ENCODE measurements at places on chromosomes 5 and 9.

GRCh38 chr5:58499941-58500340 lies 8.7 kb downstream of the GAPT start:
- DNase-seq: no peak

DNA sequence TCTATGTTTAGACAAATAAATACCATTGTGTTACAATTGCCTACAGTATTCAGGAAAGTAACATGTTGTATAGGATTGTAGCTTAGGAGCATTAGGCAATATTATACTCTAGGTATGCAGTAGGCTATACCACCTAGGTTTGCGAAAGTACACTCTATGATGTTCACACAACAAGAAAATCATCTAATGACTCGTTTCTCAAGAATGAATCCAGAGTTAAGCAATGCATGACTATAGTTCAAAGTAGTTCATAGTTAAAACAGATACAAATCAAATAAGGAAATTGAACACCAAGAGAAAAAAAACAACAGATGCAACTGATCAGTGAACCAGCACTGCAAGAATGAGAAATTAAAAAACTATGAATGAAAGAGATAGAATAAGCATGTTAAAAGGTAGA lies 27.6 kb upstream of the ABLIM3 start:
- DNase-seq: no peak

DNA sequence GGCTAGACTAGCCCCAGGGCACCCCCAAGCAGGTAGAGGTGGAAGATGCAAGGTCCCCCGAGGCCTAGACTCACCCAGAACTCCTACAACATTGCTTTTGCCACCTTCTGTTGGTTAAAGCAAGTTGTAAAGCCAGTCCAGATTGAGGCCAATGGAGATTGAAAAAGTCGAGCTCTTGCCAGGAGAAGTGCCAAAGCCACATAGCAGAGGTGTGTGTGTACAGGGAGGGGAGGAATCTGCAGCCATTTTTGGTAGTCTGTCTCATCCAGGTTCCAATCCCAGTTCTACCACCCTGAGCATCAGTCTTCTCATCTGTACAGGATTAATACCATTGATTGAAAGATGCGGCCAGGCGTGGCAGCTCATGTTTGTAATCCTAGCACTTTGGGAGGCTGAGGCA lies 12.3 kb upstream of the URM1 start:
- DNase-seq: no peak

- DNase-seq: no peak
These were observed 162.3 kb downstream of the DRD1 start for GRCh38 chr5:175281714-175282113.

- DNase-seq: peak; percentile 1
These were observed 18.7 kb upstream of the PTPDC1 start for GRCh38 chr9:94065535-94065961.

DNA sequence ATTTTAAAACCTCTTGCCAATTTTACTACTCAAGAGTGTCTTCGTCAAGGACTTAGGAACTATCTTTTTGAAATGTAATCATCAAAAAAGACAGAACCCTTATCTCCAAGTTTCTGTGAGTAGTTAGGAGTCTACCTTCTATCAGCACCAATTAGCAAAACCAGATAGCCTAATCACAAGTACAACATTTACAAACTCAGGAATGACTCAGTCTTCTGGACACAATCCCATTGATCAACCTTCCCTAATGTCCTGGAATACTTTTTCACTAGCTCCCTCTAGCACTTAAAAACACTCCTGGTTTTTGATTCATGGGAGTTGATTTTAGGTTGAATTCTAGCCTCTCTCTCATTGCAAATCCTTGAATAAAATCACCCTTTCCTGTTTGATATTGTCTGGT lies 680.7 kb downstream of the PRR16 start:
- DNase-seq: no peak

DNA sequence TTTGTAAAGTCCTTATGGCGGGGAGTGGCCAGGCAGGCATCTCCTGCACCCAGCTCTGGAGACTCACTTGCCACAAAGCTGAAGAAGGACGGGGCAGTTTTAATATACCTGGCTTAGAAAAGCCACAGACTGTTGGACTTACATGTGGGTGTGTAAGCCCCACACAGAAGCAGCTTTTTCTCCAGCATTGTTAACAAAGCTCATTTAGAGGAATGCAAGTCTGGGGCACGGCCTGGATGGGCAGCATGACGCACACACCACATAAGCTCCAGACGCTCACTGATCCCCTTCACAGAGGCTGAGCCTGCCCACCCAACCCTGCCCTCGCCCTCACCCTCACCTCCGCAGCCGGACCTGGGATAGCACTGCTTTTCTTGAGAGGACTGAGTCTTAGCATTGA lies 58.0 kb upstream of the PDE8B start:
- no peak for DNase-seq

GRCh38 chr5:59725392-59725767 lies 168.1 kb downstream of the PDE4D start:
- DNase-seq: no peak

GRCh38 chr9:109311286-109311685 lies 9.6 kb downstream of the EPB41L4B start:
- DNase-seq: no peak

- DNase-seq: no peak
These were observed 7.3 kb upstream of the RIGI start for GRCh38 chr9:32533336-32533735.

DNA sequence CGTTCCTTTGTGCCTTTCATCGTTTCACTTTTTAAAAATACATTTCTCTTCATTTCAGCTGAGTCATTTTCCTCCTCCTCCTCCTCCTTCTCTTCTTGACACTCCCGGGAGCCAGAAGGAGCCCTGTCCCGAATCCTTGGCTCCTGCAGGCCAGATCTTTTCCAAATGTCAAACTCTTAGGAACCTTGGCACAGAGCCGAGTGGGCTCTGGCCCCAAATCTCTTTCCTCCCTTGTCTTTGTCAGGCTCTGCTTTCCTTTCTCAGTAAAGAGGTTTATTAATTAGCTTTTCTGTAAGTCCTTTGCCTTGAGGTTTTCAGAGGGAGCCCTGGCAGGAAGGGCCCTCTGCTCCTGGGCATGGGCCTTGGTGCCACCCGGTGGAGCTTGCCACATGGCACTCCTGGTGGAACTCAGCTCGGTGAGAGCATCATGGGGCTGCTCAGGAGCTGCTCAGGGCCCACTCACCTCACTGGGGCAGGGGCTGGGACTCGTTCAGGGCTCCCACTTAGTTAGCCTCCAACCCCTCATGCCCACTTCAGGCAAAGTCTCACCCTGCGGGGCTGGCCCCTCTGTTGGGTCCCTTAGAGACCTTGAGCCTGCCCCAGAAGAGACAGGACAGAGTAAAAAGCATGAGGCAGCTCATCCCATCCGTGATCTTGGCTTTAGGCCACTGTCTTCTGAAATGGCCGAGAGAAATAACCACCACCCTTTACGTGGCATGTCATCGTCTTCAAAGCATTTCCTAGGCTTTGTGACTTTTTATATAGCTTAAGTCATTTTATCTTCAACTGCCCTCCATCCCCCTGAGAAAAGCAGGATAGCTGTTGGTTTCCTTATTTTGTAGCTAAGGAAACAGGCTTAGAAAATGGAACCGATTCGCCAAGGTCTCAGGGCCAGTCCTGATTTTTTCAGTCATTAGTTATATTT lies 17.1 kb downstream of the STC2 start:
- no peak for DNase-seq

DNA sequence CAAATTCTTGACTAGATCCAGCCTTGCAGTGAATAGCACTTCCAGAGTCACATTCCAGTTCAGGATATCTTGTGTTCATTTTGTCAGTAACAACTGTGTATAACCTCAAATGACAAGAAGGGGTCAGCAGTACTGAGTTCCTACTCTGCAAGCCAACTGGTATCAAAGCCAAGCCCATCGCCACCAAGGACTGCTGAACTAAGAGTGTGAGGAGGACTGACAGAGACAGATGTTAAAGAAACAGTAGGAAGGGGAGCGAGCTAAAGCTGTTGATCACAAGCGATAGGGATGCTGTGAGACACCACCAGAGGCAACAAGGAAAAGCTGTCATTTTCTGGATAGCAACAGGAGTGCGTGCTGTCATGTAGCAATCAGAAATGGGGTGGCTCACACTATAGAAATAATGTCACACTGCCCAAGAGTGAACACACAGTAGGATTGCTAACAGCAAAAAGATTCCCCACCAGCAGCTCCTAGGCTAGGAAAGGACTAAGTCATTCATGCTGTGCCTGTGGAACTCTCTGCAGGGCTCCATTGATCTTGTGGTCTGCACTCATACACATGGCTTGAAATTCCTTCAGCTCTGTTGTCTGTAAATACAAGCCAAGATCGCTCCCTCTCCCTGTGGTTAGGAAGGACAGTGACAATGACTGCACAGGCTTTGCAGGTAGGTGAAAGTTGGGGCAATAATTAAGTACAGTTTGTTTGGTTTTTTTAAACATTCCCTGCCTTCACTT lies 658.6 kb downstream of the NR2F1-AS1 start:
- DNase-seq: no peak

- no peak for DNase-seq
These were observed 596 bp upstream of the CDC37L1 start for GRCh38 chr9:4678679-4679267.

- no peak for DNase-seq
These were observed 456.9 kb downstream of the TAF11L14 start for GRCh38 chr5:18091142-18091541.

DNA sequence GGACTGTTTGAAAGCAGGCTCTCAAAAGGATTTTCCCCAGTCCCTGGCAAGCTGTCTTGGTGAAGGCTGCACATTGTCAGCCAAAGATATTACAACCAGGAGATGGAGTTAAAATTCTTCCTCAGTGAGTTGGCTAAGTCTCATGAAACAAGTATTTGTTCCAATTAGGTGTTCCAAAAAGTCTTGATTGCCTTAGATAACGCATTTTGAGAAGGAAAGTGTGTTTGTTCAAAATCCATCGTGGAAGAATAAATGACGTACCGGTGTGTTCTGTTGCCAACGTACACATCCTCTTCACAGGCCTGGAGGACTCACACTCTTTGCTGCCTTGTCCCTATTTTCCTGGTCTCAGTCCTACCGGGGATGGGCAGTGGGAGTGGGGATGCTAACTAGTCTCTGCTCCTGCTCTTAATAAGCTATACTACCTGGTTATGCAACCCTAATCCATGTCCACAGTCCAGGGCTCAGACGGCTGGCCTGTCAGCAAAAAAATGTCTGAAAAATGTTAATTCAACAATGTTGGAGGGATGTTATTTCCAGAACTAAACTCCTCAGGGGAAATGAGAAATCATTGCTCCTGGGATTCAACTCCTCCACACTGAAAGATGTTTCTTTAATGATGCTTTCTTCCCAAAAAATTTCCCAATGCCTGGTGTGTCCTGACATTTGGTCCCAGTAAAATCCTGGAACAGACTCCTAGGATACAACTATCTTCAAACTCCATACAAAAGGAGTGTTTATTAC lies 175.3 kb upstream of the KLF9 start:
- DNase-seq: no peak

- no peak for DNase-seq
These were observed 52.0 kb upstream of the SNCAIP start for GRCh38 chr5:122259995-122260394.

GRCh38 chr9:112145886-112146285 lies 29.2 kb downstream of the SUSD1 start:
- no peak for DNase-seq

DNA sequence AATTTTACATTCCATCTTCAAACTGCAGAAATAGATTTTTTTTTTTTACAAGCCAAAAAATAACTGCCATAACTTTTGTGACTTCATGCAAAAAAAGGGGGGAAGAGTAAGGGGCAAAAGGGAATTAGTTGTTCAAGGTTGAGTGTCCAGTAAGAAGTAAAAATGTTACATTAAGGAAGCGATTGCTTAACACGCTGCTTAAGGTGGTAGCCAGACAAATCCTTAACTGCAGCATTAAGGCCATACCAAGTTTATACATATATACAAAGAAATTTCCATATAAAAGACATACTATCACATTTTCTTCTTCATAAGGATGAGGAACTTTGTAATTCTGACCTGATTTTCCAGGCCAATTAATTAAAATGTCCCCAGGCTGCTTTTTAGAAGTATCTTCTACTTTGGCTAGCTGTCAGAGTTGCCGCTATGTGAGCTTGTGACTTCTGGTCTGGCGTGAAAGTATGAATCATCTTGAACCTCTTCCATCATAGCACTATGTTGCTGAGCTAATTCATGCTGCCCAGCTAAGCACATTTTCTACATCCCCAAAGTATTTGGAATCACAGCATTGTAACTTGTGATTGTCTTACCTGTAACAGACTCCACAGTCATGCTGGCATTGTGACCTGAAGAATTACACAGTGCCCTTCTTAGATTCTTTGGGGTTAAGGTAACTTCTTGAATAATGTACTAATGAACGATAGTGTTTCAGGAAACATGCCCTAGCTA lies 40.0 kb downstream of the G3BP1 start:
- no peak for DNase-seq

- no peak for DNase-seq
These were observed 560.5 kb downstream of the IRX1 start for GRCh38 chr5:4156153-4156552.

- DNase-seq: no peak
These were observed 3.3 kb downstream of the SLC46A2 start for GRCh38 chr9:112887381-112887780.

- DNase-seq: no peak
These were observed 621.7 kb upstream of the NUDT12 start for GRCh38 chr5:104184264-104184663.

DNA sequence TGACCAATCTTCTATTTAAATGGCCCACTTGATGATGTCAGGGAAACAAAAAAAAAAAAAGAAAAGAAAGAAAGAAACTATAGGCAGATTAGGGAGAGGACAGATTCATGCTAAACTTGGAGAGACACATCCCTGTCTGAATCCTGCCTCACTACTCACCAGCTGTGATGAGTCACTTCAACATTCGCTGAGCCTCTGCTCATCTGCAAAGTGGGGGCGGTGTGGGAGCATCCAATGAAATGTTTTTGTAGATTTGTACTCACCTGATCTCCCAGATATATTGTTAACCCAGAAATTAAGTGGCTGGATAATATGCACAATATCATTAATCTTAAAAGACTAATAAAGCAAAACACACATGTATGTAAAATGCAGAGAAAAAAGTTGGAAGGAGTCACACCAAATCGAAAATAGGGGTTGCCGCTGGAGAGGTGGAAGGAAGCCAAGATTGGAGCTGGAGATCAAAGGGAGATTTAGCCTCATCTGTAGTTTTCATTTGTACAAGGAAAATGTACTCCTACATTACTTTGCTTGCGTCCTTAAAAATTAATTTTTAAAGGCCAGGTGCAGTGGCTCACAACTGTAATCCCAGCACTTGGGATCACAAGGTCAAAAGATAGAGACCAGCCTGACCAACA lies 17.0 kb upstream of the ERGIC1 start:
- DNase-seq: no peak

DNA sequence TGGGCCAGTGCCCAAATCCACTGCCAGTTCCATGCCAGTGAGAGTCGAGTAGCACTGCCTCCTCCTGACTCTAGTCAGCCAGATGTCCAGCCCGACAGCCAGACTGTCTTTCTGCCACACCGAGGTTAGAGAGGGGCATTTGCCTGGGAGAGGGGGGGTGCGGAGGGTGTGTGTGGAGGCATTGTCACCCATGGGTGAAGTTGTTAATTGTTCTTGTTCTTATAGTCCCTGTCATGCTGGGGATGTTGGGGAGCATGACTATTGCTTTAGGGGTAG lies 1.1 kb downstream of the RGP1 start:
- DNase-seq: no peak

- DNase-seq: no peak
These were observed at the start of gene PTCH1 for GRCh38 chr9:95516734-95517558. PTCH1 (minus strand) TSS chr9:95516971.

Data from NCI-H187 treated with DMSO at 0.1 percent for 48 hours (cell line).